Aorta (tissue), 5 donors: ENCODE measurements at places on chromosomes 7 and 10.

- no peak for DNase-seq
Measured at GRCh38 chr7:38476764-38477163, 154.4 kb downstream of the AMPH start.

DNA sequence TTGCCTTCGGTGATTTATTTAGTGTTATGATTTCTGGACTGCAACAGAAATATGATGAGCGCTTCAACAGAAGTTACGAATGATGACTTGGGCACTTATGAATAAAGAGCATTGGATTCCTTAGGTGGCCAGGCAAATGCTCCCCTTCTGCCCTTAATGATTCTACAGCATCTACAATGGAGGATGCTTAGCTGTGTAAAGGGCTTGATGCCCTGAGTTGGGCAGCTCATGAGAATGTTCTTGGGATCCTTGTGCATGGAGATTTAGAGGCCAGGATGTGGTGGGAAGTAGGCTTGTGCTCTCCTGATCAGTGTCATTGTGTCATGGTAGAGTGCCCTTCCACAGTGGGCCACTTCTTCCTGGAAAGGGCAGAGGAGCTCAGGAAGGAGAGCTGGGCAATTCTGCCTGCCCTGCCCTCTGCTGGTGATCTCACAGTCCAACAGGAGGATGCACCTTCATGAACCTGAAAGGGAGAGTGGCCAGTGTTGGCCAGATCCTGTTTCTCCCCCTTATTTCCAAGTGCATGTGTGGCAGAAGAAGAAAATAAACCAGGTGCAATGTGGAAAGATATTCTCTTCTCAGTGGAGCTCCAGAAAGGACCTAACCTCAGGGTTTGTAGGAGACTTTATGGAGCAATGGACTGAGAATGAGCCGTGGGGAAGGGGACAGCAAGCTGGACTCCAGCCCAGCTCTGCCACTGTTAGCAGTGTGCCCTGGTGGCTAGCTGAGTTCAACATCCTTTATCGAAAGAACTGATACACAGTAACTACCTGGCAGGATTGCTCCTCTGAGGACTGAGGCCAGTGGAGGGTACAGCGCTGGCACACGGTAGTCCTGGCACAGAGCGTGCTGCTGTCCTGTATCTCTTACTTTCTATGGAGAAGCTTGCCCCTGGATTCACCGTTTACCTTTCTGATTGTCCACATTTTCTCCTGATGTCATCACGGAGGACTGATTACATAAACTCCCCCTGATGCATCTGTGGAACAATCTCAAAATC is 182.9 kb downstream of the BMPER start:
- DNase-seq = no peak

- no peak for DNase-seq
Measured at GRCh38 chr7:7581531-7582179, 15.0 kb downstream of the MIOS start.

DNA sequence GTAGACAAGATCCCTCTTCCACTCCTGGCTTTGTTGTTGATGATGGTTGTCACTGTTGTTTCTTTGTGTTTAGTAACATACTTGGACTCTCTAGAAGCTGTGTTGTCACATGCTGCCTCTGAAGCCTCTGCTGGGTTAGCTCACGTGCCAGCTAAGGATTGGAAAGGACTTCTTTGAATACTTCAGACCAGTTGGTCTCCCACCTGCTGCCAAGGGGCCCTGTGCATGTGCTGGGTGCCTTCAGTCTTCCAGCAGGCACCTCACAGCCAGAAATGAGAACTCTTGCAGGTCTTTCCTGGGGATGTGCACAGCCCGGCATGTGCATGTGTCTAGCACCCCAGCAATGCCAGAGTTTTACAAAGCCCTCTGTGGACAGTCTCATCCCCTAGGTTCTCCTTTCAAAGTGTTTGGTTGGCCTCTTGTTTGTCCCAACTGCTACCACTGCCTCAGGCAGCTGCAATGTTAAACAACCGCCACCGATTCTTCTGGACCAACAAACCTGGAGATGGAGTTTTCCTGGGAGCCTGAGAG is 21.7 kb upstream of the NCAPG2 start:
- DNase-seq = no peak

- no peak for DNase-seq
Measured at GRCh38 chr10:121322046-121322445, 276.2 kb downstream of the FGFR2 start.

GRCh38 chr7:102469351-102469971 is 4.7 kb downstream of the LRWD1 start:
- peak; percentile 27 for DNase-seq

- no peak for DNase-seq
Measured at GRCh38 chr10:681670-682318, 7.7 kb downstream of the DIP2C start.

- no peak for DNase-seq
Measured at GRCh38 chr7:67805921-67806471, 809.4 kb downstream of the TYW1 start.

DNA sequence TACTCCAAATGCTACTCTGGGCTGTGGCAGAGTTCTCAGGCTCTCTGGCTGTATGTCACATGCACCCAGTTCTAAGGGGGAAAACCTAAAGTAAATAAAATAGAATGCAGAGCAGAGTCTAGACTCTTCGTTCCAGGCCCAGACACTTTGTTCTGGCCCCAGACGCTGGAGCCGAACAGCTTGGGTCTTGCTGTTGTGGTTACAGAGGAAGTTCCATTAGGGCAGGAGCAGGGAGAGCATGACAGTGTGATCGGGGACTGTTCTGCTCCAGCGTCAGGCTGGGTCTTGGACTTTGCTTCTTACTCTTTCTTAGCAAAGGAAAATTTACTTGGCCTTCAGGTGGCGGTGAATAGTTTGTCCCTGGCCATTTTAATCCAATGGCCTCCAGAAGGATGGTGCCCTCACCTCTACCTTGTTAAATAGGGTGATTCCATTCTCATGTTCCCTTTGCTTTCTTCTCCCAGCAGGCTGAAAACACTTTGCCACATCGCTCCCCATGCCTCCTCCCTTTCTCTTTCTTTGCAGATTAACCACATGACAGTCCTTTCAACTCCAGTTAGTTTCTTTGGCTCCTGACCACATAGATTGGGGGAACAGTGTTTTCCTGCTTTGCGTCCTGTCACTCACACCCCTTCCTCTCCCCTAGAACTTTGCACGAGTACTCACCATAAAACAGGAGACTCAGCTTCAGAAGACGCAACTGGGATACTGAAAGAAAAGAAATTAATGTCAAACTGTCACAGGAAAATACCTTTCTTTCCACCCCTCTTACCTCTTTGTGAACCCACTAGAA is 730.8 kb downstream of the SUGCT start:
- DNase-seq = no peak
